ENCODE measurements at places on chromosomes 3 and 15.
A peak's percentile ranks its signal among the peaks of the same experiment; 100 is the strongest.

DNA sequence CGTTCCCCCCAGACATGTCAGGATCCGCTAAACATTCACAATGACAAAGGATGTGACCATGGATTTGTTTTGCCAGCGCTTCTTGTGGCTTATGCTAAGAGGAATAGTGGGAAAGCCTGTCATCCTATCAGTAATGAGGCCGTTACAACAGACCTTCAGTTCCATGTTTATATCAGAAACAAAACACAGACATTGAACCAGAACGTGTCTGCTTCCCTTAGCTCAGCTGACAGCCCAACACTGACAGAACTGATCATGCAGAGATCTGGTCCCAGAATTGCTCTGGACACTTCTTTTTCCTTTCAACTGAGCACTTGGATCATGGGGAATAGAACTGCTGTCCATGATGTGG is 58.3 kb upstream of the MYZAP start:
- no peak for DNase-seq

DNA sequence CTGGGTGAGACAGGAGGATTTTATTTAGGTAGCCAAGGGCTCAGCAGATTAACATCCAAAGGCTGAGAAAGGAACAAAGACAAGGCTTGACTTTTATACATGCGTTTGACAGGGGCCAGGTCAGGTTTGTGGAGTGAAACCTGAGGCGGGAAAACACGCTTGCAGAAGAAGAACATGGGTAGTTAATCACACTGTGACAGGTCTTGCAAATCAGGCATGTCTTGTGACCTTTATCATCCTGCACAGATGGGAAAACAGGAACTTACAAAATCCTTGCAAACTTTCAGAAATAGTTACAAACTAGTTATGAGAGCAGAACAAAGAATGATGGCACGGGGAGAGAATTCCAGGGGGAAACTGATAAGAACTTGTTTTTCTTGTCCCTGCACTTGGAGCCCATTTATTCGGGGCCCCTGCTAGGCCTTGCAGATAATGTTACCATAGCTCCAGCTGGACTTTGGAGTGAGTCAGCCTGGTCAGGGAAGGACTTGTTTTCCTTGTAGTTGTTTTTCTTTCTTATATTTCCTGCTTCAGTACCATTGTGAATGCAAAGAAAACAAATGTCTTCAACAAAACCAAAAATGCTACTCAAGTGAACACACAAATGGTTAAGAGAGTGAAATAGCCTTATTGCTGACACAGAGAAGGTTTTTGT is 965.9 kb upstream of the ROBO1 start:
- peak; percentile 71 for DNase-seq

DNA sequence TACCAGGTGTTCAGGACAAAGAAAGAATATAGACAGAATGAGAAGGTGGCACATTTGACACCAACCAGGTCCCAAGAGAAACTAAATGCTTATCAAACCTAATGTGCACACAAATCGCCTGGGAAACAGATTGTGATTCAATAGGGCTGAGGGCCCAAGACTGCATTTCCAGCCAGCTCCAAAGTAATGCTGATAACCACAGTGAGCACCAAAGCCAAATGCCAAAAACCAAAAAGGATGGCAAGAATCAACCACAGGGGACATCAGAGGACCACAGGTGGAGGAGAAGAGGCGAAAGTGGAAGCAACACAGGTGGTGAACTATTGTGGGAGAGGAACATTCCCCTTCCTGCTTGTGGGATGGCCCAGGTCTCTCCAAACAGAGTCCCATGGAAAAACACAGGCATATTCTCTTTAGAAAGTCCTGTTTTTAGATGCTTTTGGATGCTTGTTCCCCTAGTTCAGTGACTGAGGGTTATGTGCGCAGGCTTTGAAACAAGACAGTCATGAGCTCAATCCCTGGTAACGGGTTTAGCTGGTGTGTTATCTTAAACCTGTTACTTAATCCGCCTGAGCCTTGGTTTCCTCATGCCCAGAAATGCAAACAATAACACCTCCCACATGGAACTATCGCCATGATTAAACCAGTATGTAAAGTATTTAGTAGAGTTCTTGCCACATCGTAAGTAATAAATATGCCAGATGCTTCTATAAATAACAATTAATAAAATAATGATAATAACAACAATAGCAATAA is 241.7 kb downstream of the ATP8B4 start:
- peak; percentile 94 for DNase-seq

DNA sequence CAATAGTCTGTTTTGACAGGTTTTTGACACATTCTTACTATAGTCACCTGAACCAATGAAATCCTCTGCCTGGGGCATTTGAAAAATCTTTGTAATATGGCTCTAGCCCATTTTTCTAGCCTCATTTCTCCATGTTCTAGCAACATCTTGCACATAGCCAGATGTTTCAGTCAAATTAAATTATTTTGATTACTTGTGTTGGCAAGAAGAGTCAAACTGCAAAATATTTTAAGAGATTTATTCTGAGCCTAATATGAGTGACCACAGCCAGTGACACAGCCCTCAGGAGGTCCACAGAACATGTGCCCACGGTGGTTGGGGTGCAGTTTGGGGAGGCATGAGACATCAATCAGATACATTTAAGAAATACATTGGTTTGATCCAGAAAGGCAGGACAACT is 6.9 kb downstream of the IFT122 start:
- DNase-seq, result no peak

GRCh38 chr3:12586403-12586802 is 29.5 kb downstream of the MKRN2 start:
- no peak for DNase-seq

DNA sequence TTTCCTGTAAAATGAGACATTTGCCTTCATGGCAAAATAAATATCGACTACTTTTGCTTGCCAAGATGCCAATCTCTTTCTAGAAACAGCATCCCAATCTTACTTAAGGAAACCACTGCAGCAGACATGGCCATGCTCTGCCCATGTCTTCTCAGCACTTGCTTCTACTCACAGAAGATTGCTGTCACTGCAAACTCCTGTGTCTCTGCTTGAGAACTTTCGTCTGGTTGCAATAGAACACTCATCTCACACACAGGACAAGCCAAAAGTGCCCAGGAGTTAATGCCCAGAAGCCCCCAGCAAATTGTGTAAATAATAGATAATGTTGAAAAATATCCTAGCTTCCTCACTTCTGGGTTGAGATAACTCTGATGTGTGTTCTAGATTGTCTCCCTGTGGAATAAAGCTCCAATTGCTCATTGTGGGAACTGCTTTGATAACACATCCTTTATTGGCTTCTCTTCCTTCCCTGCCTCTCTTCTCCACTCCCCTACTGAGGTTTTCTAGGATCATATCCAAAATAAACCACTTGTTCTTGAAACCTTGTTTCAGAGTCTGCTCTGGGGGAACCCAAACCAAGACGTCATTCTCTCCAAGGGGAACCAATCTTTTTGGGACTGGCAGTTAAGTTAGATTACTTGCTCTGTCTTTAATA is 156.3 kb upstream of the STRIT1 start:
- peak; percentile 13 for DNase-seq
